ENCODE measurements at places on chromosomes 1 and 21. TPM values are rescaled to one million over a fixed set of nuclear protein-coding genes. Genes with fewer than 3 reads are reported as not detected.
A peak's percentile ranks its signal among the peaks of the same experiment; 100 is the strongest.

GRCh38 chr1:117466761-117467160, 99.5 kb downstream of the MAN1A2 start:
- DNase-seq, result no peak

Gene CNKSR1
- 0.29 TPM for total RNA-seq

Gene HFM1
- total RNA-seq, result not detected

Gene PTGER3
- total RNA-seq, result not detected

DNA sequence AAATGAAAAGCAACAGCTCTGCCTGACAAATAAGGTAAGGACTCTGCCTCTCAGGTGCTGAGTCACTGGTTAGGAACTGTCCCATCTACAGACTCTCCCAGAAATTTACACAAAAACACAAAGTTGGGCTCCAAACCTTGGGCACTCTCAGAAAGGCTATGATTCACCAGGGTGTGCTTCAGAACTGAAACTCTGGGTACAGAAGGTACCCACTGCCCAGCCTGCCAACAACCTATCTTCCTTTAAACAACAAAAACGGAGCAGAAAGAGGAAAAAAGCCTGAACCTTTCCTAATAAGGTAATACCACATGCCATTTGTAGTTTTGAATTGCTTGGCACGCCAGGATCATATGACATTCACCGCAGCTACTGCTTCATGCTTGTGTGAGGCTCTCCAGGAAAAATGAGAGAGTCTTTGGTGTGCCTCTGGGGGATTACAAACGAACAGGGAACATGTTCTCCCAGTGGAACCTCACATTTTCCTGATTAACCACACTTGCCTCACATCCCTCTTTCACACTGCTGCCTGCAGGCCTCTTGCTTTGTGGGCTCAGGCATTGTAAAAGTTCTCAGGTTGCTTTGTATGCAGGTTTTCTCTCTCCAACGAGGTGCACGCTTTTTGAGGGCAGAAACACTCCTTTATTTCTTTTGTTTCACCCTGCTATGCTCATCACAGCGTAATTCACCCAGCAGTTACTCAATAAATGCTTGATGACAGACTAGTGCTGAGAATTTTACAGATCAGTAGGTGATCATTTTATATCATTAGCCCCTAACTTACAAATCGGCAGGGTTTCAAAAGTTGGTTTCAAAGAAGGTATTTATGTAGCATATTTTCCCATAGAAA, 65.1 kb downstream of the GADD45A start:
- no peak for DNase-seq

Gene GART
- 119 TPM for total RNA-seq

Gene CFHR1
- not detected for total RNA-seq

GRCh38 chr1:167122121-167122480, 28.2 kb downstream of the STYXL2 start:
- no peak for DNase-seq

- no peak for DNase-seq
Measured at GRCh38 chr21:44415073-44416025, 40.0 kb upstream of the LRRC3 start.

Gene LRRC53
- total RNA-seq, result not detected

GRCh38 chr1:178571807-178572206, 58.9 kb downstream of the TEX35 start:
- DNase-seq, result no peak

DNA sequence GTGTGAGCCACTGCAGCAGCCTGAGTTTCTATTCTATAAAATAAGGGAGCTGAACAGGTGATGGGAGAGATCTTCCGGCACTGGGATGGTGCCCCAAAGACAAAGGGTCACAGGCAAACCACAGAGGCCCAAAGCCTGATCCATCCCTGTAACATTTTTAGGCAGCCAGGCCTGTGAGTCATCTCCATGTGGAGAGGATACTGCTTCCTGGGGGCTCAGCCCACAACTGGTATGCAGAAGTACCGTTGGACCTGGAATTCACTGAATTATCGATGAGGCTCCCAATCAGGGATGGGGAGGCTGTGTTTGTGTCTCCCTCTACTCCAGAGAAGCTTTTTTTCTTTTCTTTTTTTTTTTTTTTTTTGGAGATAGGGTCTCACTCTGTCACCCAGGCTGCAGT, 48.8 kb upstream of the WASF2 start:
- no peak for DNase-seq

GRCh38 chr1:28974432-28974831, 60.1 kb downstream of the EPB41 start:
- no peak for DNase-seq

Gene ITGB2
- total RNA-seq, result 252 TPM

DNA sequence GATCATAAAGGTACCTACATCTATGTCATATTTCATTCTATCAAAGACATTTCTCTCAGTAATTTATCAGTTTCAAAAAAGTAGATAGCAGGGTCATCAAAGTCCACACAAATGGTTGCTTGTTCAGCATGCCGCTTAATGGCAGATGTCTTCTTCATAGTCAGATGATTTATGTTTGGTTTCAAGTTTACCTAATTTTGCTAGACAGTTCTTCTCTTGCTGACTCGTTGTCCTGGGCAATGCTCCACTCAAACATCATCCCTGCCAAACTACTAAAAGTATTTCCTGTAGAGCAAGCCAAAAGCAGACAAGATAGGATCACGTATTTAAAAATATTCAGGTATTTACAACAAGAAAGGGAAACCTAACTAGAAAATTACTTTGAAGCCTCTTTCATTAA, 13.6 kb downstream of the NUP210L start:
- no peak for DNase-seq

DNA sequence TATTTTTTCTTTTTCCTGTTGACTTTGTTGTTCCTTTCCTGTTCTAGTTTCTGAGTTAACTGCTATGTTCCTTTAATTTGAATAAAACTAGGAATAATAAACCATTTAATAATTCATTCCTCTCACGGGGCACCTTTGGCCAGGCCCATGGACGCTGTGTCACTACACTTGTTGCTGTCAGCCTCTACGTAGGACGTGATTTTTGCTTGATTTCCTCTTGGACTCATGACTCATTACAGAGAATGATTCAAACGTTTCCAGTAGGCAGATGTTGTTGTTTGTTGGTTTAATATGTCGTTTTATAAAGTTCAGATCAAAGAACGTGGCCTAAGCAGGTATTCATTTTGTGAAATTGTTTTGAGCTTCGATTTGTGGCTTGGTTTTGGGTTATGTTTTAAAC, 9.1 kb upstream of the SLC19A1 start:
- DNase-seq, result no peak

GRCh38 chr1:32989160-32990050, 24.8 kb upstream of the RNF19B start:
- no peak for DNase-seq

DNA sequence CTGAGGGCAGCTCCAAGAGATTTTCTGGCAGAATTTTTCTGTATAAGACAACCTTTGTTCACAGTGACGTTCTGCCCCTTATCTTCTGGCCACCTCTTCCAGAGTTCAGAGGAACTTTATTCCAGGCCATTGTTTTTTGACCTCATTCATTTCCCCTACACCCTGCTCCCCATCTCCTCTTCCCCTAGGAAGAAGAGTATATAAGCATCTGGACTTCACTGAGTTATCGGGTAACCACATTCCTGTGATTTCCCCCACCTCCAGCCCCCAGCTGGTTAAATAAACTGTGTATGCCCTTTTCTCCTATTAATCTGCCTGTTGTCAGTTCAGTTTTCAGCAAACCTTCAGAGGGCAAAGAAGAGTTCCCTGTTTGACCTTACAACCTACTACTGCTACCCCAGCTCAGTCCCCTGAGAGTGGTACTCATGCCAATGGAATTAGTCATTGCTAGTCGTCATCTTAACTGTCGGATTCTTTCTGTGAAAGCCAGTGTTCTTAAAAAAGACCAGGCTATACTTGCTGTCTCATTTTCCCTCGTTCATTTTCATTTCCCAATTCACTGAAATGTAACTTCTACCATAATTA, 14.3 kb upstream of the ALG14 start:
- DNase-seq, result no peak

DNA sequence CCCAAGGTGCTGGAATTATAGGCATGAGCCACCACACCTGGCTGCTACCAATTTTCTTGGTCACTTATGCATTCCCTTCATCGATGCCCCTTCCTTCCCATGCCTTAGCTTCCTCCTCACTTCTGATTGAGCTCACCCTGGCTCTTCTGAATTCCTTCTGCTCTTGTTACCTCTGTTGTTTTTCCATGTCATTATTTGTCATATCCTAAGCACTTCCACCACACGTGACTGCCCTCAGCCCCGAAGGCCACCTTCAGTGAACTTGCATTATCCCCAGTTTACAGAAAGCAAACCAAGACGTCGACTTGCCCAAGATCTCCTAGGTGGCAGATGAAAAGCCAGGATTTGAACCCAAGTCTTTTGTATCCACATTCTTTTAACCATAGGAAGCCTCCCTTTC, 30.7 kb downstream of the CA6 start:
- DNase-seq, result no peak

GRCh38 chr1:231192620-231193163, 30.8 kb downstream of the TRIM67 start:
- DNase-seq, result no peak

Gene ALPL
- total RNA-seq, result 0.36 TPM

Gene ANGPTL3
- total RNA-seq, result not detected

DNA sequence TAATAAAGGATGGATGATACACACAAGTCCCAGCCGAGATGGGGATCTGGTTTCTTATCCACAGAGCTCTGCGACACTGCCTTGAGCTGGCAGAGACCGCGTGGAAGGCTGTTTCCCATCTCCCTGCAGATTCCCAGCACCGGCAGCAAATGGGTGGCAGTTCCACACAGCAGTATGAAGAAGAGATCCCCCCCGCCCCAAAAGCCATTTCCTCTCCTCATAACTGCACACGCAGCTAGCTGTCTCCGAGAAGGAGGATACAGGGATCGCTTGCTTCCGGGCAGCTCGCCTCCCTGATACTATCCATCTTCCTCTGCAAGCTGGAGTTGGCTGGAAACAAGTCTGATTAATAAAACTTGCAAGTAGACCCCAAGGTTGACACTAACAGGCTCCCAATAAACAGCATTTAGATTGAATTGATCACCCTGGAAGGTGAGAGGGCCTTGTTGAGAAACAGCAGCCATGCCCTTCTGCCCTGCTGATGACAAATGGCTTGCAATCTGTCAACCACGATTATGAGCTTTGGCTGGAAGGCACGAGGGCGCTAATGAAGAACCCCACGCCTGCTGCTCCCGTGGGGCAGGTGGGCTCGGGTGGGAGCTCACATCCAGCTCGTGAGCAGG, 642.3 kb downstream of the AJAP1 start:
- no peak for DNase-seq

DNA sequence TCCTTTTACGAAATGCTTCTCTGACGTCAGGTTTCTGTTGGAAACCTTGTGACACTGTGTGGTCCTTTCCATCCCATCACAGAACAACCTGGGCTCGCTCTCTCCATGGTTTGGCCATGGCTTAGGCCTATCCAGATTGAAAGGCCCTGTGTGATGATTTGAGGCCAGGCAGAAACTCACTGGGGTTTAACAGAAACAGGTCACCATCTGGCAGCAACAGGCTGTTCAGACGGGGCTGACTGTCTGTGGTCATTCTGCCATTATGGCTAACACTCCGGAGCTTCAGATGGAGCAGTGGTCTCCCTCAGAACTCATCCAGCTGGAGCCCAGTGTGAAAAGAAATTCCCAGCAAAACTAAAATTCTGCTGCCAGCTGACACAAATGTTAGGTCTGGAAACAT, 9.3 kb downstream of the PLEKHM2 start:
- DNase-seq, result no peak

Gene CTH
- total RNA-seq, result 23.0 TPM

DNA sequence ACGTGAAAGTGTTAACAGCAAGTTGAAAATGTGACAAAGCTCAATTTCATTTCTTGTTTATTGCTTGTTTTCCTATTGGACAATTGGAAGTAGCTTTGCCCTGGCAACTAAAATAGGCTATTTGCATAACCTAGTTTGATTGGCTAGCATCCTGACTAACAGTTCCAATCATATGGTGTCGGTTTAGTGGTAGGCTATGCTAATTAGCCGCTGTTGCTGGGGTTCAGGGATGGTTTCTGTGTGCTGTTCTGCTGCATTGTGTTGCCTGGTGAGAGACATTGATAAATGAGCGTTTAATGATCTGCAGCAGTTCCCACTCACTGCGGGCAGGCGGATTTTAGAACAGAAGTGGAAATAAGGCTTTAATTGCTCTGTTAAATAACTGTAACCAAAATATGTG, 68.5 kb downstream of the DYRK1A start:
- peak; percentile 71 for DNase-seq

DNA sequence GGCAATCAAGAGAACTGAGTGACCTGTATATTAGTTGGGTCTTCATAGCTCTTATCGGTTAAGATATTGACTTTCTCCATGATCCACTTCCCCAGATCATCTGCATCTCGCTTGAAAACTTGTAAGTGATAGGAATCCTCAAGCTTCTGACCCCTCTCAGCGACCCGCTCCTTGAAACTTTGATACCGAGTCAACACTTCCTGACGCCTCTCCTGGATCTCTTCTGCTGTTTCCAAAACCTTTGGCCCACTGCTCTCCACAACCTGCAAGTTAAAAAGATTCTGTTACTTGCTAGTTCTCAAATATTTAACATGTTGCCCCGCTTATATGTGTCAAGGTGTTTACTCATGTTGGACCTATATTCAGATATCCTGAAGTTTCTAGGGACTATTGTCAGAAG, 1.4 kb downstream of the SPTA1 start:
- DNase-seq, result no peak

DNA sequence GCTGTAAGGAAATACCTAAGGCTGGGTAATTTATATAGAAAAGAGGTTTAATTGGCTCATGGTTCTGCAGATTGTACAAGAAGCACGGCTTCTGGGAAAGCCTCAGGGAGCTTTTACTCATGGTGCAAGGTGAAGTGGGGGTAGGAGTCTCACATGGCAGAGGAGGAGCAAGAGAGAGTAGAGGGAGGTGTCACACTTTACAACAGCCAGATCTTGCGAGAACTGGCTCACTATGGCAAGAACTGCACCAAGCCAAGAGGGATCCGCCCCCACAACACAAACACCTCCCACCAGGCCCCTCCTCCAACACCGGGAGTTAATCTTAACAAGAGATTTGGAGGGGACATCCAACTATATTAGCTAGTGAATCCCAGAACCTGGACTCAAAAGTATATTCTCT, 135.4 kb upstream of the SOD1 start:
- DNase-seq, result no peak

- DNase-seq, result no peak
Measured at GRCh38 chr1:183847641-183848040, 42.7 kb downstream of the RGL1 start.

DNA sequence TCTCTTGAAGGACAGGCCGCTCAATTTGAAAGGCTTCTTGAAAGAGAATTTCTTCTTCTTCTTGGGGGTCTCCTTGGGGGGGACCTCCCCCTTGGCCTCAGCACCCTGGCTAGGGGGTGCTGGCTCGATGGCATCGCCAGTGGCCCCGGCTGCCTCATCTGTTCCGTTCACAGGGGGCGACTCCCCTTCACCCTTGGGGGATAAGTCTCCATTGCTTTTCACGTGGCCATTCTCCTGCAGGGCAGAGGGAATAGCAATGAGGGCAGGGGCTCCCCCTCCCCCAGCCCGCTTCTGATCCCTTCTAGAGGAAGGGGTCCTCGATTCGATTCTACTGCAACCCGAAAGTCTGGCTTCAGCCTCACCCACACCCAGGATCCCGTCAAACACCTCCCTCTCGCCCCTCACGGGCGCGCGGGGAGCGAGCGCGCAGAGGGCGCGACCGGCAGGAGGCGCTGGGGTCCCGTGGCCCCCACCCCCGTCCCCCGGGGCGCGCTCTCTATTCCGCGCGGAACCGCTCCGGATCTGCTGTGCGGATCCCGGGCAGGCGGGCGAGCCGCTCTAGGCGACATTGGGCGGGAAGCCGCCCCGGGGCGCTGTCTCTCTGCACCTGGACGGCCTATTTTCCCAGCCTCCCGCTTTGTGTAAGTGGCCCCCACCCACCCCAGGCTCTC, 1.0 kb downstream of the MARCKSL1 start:
- peak; percentile 82 for DNase-seq

Gene TBX19
- 1.1 TPM for total RNA-seq

All from Karpas-422 (cell line).